ENCODE measurements at places on chromosomes 5 and 9. TPM values are rescaled to one million over a fixed set of nuclear protein-coding genes. Genes with fewer than 3 reads are reported as not detected.

NIPAL4 gene
- not detected for total RNA-seq

HTR4 gene
- total RNA-seq: not detected

WDR38 gene
- not detected for total RNA-seq

SGCD gene
- total RNA-seq: 1.6 TPM

BTNL8 gene
- not detected for total RNA-seq

TRMO gene
- total RNA-seq: 10.9 TPM

NMUR2 gene
- total RNA-seq: not detected

TAF11L10 gene
- not detected for total RNA-seq

LRRC26 gene
- not detected for total RNA-seq

Measured in subcutaneous preadipocyte (primary cell).